ENCODE measurements at places on chromosomes 6 and 20.

- no peak for DNase-seq
These were observed 1.3 kb upstream of the CNR1 start for GRCh38 chr6:88167352-88167937.

- DNase-seq: no peak
These were observed 138.0 kb downstream of the MAP3K7 start for GRCh38 chr6:90448836-90449235.

DNA sequence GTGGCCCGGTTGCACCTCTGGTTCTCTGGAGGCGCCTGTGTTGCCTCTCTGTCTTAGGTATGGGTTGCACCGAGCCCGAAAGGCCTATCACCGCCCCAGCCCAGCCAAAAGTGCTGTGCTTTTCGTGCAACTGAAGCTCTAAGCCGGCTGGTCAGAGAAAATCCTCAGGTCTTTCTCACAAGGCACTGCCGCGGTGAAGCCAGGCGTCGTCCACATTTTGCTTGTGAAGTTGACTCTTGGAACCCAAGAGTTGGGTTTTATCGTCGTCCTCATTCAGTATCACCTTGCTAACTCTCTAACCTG, 726 bp upstream of the EMILIN3 start:
- DNase-seq: no peak

GRCh38 chr20:52118016-52118623, 73.5 kb downstream of the ZFP64 start:
- no peak for DNase-seq

DNA sequence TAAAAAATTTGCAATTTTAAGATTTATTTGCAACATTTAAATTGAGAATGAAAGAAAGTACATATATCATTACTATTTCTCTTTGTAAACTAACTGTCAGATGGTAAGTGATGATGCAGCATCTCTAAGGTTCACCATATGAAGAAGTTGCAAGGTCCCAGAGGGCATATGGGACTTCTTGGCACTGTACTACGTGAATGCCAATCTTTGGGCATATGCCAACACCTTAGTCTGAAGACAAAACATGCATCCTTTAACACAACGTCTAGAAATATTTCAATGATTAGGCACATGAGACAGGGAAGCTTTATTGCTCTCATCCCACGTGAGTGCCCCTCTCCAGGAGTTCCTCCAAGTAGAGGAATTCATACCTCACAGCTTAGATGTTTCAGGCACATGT, 66.8 kb downstream of the CDK19 start:
- DNase-seq: no peak

DNA sequence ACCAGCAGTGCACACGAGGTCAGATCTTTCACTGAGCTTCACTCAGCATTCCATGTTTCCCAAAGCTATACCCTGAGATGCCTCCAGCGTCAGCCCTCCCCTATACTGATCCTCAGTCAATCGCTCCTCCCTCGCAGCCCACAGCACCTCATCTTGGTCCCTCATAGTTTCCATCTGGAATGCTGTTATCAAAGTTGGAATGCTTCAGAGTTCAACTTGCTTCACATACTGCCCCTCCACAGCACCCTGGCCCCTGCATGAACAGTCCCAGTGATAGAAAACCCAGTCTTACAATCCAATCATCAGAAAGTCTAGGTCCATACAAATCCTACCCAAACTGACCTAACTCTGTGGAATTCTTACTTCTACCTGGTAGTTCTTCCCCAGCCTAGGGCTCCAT, 20.0 kb downstream of the SPAG4 start:
- no peak for DNase-seq

DNA sequence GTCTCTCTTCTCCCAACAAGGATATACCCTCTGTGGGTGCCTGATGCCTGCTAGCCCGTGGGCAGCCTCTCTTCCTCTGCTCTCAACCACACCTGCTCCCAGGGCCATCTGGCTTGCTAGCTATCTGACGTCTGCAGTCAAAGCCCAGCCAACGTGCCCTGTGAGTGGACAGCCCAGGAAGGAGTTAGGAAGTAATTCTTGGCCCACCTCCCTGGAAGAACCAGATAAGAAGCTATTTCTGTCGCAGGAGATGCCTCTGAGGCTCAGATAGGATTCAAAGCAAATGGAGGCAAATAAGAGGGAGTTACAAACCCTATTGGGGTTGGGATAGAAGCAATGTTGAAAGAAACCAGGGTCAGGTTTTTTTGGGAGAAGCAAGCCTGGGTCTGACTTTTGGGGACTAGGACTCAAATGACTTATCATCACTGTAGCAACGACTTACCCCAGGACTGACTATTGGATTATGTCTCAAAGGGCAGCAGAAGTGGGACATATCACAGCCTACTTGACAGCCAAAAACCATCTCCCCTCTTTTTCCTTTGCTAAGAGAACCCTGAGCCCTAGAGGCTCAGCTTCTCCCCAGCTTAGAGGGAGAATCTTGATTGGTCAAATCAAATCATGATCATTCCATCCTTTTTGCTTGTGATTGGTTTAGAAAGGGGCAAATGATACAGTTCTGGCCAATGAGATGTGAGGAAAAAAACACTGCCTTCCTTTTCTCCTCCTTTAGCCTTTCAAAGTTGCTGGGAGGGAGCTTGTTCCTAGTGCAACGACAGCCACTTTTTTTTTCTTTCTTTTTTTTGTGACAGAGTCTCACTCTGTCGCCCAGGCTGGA, 18.0 kb upstream of the CDK5RAP1 start:
- DNase-seq: no peak

DNA sequence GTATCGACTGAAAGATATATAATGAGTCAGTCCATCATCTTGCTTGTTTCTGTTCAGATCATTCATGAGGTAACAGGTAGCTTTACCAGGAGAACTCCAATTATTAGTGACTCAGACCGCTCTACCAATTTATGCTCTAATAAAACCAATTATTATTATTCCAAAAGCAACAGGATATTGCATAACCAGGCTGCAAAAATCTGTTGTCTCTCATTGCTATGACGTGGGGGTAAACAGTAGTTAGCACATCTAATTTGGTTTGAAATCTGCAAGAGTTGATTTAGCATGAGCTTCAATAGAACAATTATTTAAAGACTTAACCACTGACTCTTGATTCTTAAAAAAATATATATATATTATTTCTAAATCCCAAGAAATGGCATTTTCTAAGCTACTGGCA, 90.9 kb upstream of the MAP7 start:
- DNase-seq: no peak

DNA sequence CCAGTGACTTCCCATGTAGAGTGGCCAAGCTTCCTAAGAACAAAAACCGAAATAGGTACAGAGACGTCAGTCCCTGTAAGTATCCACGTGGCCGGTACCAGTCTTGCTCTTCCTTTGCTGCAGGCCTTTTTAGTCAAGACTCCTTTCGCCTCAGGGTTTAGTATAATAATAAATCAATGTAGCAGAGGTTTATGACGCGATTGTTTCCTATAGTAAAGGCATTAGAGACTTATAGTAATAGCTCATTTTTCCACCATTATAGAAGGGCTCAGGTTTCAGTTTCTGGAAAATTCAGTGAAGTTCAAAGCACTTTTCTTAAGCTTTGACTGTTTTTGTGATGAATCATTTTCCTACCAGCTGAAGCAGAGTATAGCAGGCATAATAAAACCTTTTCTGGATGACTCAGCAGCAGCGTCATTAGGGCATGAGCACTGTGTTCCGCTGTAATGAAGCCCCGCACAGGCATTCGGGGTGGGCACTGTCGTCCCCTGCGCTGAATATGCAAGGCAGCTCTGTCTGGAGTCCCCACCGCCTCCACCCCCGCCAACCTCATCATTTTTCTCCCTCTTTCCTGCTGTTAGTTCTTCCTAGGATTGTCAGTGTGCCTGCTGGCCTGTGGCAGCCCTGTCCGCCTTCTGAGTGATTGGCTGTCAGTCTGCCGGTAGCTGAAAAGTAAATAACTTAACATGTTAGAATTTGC, 51.3 kb downstream of the PTPN1 start:
- no peak for DNase-seq

DNA sequence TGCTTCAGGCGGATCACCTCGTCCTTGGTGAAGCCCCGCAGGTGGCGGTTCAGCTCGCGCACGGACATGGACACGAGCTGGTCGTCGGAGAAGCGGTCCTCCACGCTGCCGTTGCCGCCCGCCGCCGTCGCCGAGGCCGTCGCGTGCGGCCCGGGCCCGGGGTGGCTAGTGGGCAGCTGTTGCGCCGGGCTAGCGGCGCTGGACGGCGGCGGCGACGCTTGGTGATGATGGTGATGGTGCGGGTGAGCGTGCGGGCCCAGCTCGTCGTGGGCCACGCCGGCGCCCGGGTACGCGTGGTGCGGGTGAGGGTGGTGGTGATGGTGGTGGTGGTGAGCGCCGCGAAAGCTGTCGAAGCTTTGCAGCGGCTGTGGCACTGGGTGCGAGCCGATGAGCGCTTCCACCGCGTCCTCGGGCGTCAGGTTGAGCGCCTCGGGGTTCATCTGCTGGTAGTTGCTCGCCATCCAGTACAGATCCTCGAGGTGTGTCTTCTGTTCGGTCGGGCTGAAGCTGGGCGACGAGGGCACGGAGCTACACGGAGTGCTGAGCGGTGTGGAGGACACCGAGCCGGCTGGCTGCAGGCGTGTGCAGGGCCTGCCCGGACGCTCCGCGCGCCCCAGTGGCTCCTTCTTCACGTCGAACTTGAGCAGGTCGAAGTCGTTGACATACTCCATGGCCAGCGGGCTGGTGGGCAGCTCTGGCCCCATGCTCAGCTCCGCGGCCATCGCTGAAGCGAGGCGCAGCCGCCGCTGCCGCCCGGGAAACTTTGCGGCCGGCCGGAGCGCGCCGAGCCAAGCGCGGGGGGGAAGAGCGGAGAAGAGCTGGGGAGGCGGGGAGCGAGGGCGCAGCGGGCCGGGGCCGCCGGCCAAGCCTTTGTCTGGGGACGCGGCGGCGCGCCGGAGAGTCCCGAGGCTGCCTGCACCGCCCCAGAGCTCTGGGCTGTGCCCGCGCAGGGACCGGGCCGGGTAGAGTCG, 622 bp downstream of the MAFB start:
- no peak for DNase-seq

- no peak for DNase-seq
These were observed 96.2 kb downstream of the TTLL2 start for GRCh38 chr6:167420858-167421766.

DNA sequence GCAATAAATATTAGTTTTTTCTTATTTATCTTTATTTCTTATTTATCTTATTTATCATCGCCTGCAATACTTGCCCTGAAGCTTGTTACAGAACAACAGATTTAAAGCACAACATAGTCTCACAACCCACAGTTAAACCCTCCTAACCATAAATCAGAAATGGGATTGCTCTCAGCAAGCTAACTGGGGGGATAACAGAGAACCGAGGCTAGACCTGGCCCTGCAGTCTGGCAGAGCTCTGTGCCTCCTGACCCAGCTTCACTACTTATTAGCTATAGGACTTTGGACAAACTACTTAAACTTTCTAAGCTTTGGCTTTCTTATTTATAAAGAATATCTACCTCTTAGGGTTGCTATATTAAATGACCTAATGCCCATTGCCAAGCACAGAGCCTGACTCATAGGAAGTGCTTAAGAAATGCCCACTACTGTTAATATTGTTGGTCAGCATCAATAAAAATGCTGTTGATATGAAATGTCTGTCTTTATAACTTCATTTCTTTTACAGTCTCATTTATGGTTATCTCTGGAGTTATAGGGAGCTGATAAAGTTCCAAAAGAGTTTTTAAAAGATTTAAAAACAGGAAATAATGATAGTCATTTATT, 87.9 kb upstream of the BEND6 start:
- DNase-seq: no peak

DNA sequence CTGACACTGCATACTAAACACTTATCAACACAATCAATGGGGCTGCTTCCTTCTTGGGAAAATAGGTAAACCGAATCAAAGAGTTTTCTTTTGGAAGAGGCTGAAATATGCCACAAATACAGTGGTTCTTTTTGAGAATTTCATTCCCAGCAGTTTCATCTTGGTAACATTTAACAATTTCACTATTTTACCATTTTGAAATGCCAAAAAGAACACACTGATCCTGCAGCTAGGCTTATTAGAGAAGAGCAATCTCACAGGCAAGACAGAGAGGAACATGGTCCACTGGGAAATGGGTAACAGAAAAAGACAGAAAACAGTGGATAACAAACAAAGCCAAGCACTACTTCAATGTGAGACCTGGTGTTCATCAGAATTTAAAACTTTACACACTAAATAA, 2.5 kb downstream of the CNR1 start:
- DNase-seq: no peak

GRCh38 chr20:2652724-2653555, 508 bp downstream of the NOP56 start:
- no peak for DNase-seq

GRCh38 chr6:17813542-17813941, 106.8 kb upstream of the NUP153 start:
- no peak for DNase-seq

DNA sequence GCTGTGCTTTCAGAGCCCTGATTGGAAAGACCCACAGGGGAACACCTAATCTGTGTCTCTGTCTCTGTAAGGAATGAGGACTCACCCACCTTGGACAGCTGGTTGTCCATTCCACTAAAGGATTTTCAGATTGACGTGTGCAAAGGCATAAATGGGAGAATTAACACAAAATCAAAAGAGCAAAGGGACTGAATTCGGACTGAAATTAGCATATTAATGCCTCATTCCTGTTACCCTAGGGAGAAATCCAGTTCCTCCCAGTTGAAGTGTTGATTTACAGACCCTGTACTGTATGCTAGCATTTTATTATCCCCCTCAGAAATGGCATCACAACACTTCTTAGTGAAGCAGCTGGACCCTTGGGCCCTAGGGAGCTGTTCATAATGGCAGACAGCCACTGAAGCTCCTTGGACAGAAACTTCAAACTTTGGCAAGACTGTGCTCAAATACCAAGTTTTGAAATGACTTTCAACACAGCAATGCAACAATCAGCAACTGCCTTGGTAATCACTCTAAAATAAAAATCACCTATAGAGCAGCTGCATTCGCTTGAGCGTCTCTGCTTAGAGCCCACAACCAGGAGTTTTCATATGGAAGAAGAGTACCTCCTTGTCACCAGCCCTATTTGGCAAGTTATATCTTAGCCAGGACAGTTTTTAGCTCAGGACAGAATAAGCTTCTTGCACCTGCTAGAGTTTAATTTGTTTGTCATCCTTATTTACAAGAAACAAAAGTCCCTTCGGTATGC, 118.1 kb downstream of the TRDN start:
- no peak for DNase-seq

- no peak for DNase-seq
These were observed 52.6 kb downstream of the ZBTB2 start for GRCh38 chr6:151338651-151339200.

- no peak for DNase-seq
These were observed 65.8 kb downstream of the ADTRP start for GRCh38 chr6:11712760-11713159.

GRCh38 chr20:35616465-35617396, 1.1 kb downstream of the SPAG4 start:
- DNase-seq: no peak

DNA sequence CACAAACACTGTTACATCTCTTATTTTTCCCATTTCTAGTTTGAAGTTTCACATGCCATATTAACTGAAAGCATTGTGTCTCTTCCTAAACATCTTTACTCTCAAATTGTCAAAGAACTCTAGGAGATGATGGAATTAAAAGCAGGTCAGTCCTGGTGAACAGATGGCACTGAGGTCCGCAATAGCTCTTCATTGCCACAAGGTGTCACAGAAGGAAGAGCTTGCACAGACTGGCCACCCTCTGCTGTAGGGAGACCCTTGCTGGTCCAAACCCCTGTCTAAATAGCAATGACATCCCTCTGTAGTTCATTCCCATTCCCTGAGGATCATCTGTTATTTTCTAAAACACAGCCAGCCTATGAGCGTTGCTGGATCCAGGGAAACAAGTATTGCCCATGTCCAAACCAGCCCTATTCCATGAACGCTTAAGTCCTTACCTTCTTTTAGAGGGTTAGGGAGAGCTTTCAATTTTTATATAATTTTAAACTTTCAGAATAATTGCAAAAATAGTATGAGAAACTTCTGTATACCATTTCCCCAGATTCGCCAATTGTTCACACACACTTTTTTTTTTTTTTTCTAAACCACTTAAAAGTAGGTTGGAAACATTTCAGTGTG, 10.1 kb upstream of the HDAC2 start:
- DNase-seq: peak; percentile 4
